ENCODE measurements at places on chromosomes 11 and 22.

DNA sequence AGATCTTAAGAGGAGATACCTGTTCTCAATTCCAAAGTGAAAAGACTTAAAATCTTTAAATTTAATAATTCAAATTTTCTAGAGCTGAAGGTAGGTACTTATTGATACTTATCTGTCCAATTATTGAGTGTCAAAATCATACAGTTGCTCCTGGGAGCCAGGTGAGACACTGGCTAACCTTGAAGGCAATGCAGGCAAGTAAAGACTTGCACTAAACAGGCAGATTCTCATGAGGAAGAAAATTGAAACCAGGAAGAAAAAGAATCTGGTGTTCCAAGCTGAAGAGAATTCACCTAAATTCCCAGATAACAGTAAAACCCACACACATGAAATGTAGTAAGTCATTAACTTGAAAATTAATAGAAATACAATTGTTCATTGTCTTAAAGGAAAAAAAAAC is 30.3 kb downstream of the VSIG10L2 start:
- DNase-seq: no peak

- no peak for DNase-seq
These were observed 20.3 kb upstream of the NLRP6 start for GRCh38 chr11:257766-258493.

DNA sequence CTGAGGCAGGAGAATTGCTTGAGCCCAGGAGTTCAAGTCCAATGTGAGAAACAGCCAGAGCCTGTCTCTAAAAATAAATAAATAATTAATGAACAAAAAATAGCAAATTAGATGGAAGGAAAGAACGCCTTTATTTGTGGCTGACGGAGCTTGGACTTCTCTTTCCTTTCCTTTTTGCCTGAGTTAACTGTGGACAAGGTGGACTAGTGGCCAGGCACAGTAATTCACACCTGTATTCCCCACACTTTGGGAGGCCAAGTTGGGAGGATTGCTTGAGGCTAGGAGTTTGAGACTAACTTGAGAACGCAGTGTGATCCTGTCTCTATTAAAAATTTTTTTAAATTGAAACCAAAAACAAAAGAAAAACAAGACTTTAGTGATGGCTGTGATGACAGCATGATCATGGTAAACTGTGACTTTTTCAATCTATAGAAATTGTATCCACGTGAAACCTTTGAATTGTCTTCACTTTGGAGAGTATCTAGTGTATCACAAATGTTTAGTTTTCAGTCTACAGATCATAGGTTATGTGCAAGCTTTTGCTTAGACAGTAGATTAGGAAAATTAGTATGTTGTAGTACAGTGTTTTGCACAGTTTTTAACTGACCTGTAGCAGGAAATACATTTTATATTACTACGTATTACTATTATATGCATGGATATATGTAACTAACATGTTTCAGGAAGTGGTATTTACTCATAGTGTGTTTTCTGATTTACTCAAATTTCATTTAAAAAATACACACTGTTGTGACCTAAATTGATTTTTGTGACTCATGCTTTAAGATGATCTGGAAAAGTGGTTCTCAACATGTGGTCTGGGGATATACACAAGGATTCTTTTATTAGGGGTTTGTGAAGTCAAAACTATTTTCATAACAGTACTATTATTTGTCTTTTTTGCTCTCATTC is 42.1 kb downstream of the KDM2A start:
- DNase-seq: peak; percentile 4

GRCh38 chr22:31227186-31227585 is 15.1 kb downstream of the LIMK2 start:
- no peak for DNase-seq

GRCh38 chr22:21829523-21829922 is 37.9 kb downstream of the MAPK1 start:
- DNase-seq: no peak
